ENCODE measurements at places on chromosomes 3 and 15. TPM values are rescaled to one million over a fixed set of nuclear protein-coding genes. Genes with fewer than 3 reads are reported as not detected.

CYP8B1 gene
- polyA plus RNA-seq: 0.21 TPM

CSPG5 gene
- 1.1 TPM for polyA plus RNA-seq

AHSG gene
- 35.6 TPM for polyA plus RNA-seq

SPINK8 gene
- not detected for polyA plus RNA-seq

ISLR2 gene
- 7.6 TPM for polyA plus RNA-seq

RGMA gene
- polyA plus RNA-seq: 13.8 TPM

POTEB gene
- polyA plus RNA-seq: not detected

SLC22A13 gene
- polyA plus RNA-seq: 0.07 TPM

TFRC gene
- 49.4 TPM for polyA plus RNA-seq

RAD51 gene
- polyA plus RNA-seq: 18.5 TPM

HERC2 gene
- 57.8 TPM for polyA plus RNA-seq

MED12L gene
- 0.73 TPM for polyA plus RNA-seq

SHC4 gene
- 1.2 TPM for polyA plus RNA-seq

GP5 gene
- 0.78 TPM for polyA plus RNA-seq

CD86 gene
- 2.1 TPM for polyA plus RNA-seq

NTRK3 gene
- polyA plus RNA-seq: 7.6 TPM

CHRFAM7A gene
- 3.4 TPM for polyA plus RNA-seq

ADGRG7 gene
- polyA plus RNA-seq: not detected

FRMD4B gene
- polyA plus RNA-seq: 73.9 TPM
